Stimulated activated CD4-positive, alpha-beta T cell treated with anti-CD3 and anti-CD28 coated beads, Interleukin-12 subunit alpha, Interleukin-12 subunit beta, amount 100 ng/mL, for 48 hours (primary cell): ENCODE measurements at places on chromosomes 2 and 18.

- DNase-seq, result no peak
Observed at GRCh38 chr2:164710837-164711765, 89.8 kb upstream of the GRB14 start.

GRCh38 chr2:231463698-231464575, at the start of gene NCL:
TSS of gene NCL (minus strand) at chr2:231464484. CDS start at chr2:231464353, 131 bp downstream.
- DNase-seq, result peak; percentile 65

- no peak for DNase-seq
Observed at GRCh38 chr18:13262839-13263691, 44.5 kb downstream of the LDLRAD4 start.

GRCh38 chr2:218781691-218782527, at the start of gene CYP27A1:
TSS of gene CYP27A1 (plus strand) at chr2:218782147. CDS start at chr2:218782183, 36 bp downstream.
- no peak for DNase-seq

DNA sequence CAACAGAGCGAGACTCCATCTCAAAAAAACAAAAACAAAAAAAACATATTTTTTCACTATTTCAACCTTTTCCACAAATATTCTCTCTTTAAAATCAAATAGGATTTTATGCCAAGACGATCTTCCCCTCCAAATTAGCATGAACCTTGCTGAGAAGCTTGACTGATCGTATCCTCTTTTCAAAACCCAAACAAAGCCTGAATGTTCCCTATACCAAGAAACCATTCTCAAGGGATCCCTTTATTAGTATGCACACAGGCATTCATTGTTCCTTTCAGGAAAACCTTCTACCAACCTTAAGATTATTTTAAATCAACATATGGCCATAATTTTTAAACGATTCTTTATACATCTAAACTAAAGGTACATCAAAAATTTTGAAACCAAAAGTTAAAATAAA, 6.3 kb downstream of the SPIRE1 start:
- DNase-seq, result no peak

DNA sequence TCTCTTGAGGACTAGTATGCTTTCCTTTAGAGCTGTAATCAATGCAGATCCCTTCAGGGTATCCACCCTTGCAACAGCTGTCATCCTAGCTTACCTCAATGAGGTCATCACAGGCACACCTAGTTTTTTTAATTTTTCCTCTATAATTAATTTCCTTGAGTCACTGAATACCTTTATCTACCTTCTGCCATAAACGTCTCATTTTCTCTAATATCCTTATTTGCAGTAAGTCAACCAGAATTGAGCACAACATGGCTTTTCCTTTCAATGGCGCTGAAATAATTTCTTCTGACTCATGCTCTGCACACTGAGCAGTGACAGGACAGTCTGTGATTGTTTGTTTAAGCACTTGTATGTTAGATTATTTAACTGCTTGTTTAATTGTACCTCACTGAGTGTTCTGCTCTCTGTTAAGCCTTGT, 49.4 kb downstream of the ETAA1 start:
- no peak for DNase-seq

DNA sequence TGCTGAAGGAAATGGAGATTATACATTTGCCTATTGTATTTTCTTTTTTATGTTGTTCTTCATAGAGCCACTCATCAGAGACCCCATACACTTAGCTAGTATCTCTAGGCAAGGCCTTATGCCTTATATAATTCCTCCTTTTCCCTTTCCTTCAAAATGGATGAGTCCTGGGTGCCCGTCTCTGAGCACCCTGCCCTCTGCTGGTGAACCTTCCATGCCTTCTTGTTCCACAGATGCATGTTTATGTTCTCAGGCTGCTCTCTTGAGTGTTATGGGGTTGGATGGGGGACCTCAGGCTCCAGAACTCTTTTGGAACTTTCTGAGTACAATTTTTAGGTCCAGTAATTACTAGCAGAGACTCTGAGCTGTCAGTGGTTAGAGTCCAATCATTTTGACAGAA, 368.6 kb upstream of the SPRED2 start:
- no peak for DNase-seq

GRCh38 chr2:219131327-219131726, 29.3 kb downstream of the NHEJ1 start:
- no peak for DNase-seq

- no peak for DNase-seq
Observed at GRCh38 chr2:102359527-102359926, 3.9 kb downstream of the IL18R1 start.

DNA sequence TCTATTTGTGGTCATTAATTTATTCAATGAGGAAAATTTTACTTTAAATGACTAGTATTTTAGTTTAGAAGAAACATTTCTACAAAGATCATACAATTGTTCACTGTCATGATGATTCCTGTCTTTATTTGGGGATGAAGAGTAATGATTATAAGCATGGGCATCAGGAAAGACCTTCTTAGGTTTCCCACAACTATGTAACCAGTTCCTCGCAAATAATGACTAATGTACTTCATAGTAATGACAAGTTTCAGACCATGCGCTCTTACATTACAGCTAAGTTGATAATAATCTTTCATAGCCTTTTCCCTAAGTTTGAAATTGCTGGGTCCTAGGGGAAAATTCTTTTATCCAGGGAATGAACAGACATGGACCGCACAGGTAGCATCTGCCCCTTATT, 90.5 kb downstream of the MYO5B start:
- no peak for DNase-seq

DNA sequence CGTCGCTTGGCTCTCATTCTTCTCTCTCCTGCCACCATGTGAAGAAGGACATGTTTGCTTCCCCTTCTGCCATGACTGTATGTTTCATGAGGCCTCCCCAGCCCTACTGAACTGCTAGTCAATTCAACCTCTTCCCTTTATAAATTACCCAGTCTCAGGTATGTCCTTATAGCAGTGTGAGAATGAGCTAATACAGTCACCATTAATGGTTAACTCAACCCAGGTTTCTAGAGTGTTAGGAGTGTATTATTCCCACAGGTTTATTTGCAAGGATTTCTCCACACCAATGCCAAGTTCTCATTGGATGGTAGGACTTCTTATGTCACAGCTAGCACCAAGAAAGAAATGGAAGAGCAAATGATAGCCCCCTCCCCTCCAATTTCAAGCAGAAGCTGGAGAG, 71.9 kb downstream of the DYNAP start:
- no peak for DNase-seq

- DNase-seq, result no peak
Observed at GRCh38 chr2:221468317-221468716, 103.8 kb downstream of the EPHA4 start.

- no peak for DNase-seq
Observed at GRCh38 chr2:27803046-27803445, 31.5 kb downstream of the MRPL33 start.

DNA sequence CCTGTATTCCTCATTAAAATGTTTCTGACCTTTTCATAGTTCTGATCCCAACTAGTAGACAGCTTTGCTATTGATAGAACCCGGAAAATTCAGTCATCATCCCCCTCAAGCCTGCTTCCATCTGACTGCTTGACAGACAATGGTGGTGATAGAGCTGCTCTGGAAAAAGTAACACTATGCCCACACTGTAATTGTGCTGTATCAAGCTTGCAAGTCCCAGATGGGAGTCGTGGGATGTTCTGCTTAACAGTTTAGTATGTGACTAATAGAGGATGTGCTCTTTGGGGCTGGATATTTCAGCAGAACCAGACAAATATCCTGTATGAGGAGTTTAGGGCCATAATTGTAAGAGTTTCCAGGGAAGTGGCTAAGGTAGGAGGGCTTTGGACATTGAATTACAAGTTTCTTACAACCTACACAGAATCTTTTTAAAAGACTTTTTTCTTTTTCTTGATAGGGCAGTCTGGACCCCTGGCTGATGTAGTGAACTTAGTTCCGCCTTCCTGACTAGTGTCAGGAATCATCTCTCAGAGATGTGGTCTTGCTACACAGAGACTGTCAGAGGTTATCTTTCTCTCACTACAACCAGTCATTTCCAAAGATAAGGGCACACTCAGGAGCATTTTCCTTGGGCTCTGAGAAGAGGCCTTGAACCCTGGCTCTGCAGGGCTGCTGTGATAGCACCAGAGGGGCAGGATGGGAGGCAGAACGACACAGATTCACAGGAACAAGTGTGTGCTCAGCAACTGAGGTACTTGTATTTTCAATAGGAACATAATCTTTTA, 158.0 kb upstream of the RBMS1 start:
- DNase-seq, result no peak

DNA sequence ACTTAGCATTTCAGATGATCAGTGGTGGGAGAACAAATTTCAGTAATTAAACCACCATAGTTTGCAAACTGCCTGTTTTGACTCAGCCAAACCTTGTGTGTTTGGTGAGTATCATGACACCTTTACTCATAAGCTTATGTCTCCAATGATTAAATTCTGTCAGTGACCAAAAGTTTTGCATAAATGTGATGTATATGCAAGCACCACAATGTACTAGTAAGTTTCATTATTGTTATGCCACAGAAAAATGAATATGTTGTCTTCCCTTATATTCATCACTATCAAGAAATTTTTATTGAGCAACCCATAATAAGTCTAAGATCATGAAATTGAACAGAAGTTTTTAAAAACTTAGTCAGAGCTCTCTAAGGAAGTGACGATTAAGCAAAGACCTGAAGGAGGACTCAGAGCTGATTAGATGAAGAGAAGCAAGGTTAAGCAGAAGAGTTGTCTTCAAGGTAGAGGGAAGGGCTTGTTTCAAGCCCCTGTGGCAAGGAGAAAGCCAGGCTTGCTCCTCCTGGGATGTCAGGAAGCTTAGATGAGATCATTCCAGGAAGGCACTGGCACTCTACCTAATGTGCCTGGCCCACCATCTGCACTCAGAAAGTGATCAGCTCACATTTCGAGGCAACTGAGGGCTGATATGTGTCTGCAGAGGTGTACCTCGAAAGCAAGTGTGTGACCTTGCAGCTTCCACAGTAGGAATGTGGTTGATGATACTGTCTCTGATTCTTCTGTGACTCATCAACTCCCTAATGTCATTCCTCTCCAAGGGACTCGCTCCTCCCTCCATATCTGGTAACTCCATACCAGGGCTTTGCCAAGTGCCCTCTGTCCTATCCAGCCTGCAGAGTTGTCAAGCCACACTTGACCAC, 54.7 kb downstream of the KCTD18 start:
- DNase-seq, result no peak

DNA sequence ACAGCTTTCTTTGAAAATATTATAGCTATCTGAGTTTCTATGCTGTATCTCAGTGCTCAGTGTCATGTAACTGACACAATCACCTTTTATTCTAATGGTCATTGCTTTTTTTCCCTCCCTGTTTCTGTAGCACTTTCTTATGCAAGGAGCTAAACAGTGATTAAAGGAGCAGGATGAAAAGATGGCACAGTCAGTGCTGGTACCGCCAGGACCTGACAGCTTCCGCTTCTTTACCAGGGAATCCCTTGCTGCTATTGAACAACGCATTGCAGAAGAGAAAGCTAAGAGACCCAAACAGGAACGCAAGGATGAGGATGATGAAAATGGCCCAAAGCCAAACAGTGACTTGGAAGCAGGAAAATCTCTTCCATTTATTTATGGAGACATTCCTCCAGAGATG, 56.4 kb downstream of the SCN2A start:
- DNase-seq, result no peak

- no peak for DNase-seq
Observed at GRCh38 chr2:180829836-180830235, 150.6 kb upstream of the UBE2E3 start.

DNA sequence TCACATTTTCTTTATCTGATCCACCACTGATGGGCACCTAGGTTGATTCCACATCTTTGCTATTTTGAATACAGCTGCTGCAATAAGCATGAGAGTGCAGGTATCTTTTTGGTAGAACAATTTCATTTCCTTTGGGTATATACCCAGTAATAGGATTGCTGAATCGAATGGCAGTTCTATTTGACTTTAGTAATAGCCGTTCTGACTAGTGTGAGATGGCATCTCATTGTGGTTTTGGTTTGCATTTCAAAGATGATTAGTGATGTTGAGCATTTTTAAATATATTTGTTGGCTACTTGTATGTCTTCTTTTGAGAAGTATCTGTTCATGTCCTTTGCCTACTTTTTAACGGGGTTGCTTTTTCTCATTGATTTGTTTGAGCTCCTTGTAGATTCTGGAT, 72.3 kb downstream of the CCDC138 start:
- no peak for DNase-seq

DNA sequence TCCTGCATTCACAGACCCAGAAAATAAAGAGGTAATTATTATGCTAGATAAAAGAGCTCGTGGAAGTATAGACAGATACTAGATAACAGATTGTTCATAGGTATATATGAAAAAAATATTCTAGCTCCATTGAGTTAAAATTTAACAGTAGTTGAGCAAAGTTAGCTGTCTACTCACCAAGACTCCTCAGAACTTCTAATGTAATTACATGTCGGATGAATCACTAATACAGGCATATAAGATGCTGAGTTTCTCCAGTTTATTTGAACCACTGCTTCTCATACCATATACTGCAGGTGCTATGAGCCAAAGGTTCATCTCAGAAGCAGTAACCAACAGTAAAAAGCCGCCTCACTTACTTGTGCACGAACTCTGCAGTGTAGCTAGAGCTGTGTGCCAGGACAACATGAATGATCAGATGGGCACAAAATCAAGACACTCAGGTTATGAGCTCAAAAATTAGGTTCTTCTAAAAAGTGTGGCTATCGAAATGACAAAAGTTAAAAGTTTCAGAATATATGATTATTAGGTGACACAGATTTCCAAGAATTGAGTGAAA, 373.4 kb downstream of the NCKAP5 start:
- DNase-seq, result no peak

- DNase-seq, result no peak
Observed at GRCh38 chr18:33020877-33021276, 248.1 kb upstream of the KLHL14 start.

DNA sequence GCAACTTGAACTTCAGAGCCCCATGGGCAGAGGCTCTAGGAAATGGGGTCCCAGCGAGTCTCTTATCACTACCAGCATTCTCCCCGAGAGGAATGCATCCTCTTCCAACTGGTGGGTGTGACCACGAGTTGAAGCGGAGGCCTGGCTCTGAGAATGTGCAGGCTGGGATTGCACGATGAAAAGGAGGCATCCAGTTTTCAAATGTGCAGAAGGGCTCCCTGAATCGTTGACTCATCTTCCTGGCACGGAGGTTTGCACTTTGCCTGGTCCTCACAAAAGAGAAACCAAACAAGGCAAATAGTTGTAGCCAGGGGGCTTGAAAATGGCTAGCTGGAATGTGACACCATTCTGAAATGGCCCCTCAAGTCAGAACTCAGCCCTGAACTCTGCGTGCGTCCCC, 216.7 kb downstream of the GLI2 start:
- no peak for DNase-seq

GRCh38 chr2:120885321-120885720, 149.7 kb downstream of the GLI2 start:
- no peak for DNase-seq
